Prostate gland (tissue), 2 donors: ENCODE measurements at places on chromosomes 5 and 9.

- no peaks in the 10 kb centered on the region for H3K27me3 ChIP-seq
- no peak overlapping the region for H3K27ac ChIP-seq
- no peak for DNase-seq
Observed at GRCh38 chr9:129555512-129556215, 65.2 kb downstream of the C9orf50 start.

DNA sequence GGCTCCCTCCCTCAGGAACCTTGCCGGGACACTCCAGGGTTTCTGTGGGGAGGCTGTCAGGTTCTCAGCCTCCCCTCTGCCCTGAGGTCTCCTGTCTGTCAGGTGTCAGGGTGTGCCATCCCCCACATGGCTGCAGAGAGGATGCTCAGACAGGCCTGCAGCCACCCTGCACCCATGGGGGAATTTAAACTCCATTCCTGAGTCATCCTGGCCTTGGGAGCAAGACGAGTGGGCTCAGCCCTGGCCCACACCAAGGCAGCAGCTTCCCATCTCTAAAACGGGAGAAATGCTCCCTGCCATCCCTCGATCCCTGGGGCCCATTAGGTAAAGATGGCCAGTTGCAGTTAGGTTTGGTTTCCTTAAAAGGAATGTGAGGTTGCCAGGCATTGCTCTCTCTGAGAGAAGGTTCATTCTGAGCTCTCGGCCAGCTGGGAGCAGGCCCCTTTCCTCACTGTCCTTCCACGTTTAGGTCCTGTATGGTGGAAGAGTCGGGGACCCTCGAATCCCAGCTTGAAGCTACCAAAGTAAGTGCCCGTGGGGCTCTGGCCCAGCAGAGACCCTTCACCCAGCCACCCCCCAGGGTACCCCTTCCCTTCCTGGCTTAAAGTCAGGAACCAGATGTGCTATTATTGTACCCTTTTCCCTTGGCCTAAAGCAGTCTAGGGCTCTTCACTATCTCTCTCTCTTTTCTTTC is 26.6 kb downstream of the DYNC2I2 start:
- no peak overlapping the region for H3K27ac ChIP-seq
- H3K27me3 ChIP-seq: no peaks in the 10 kb centered on the region
- H3K36me3 ChIP-seq: peaks cover 25% of the 10 kb centered on the region
- no peak overlapping the region for H3K4me3 ChIP-seq

GRCh38 chr9:123339666-123340510 is 16.1 kb upstream of the CRB2 start:
- H3K36me3 ChIP-seq: no peaks in the 10 kb centered on the region
- no peak overlapping the region for H3K27ac ChIP-seq
- H3K4me3 ChIP-seq: no peak overlapping the region

DNA sequence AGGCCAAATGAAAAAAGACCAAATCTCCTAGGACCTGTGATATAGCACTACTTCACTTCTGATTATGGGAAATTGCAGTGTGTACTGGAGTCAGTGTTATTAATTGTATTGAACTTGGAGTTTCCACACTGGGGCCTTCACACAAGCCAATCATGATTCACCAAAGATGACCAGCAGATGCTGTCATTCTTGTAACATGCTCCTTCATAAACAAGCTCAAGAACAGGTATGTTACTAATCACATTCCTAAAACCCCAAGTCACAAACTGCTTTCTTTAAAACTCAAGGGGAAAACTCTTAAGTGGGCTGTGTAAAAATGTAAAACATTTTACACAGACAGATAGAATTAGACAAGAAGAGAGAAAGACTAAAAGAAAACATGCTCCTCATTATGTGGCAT is 5.6 kb downstream of the KLHL3 start:
- no peak overlapping the region for H3K4me3 ChIP-seq
- no peaks in the 10 kb centered on the region for H3K27me3 ChIP-seq
- no peak overlapping the region for H3K27ac ChIP-seq
- H3K4me1 ChIP-seq: no peaks in the 10 kb centered on the region
- no peaks in the 10 kb centered on the region for H3K36me3 ChIP-seq

GRCh38 chr5:151627650-151628049 is 36.5 kb upstream of the FAT2 start:
- DNase-seq: no peak
- H3K27me3 ChIP-seq: no peaks in the 10 kb centered on the region
- no peak overlapping the region for H3K27ac ChIP-seq
- no peaks in the 10 kb centered on the region for H3K36me3 ChIP-seq
- no peak overlapping the region for H3K4me3 ChIP-seq

- no peak overlapping the region for H3K27ac ChIP-seq
- H3K36me3 ChIP-seq: no peaks in the 10 kb centered on the region
- no peaks in the 10 kb centered on the region for H3K4me1 ChIP-seq
- H3K4me3 ChIP-seq: no peak overlapping the region
- no peak for DNase-seq
Observed at GRCh38 chr5:113652161-113652560, 138.7 kb downstream of the YTHDC2 start.

DNA sequence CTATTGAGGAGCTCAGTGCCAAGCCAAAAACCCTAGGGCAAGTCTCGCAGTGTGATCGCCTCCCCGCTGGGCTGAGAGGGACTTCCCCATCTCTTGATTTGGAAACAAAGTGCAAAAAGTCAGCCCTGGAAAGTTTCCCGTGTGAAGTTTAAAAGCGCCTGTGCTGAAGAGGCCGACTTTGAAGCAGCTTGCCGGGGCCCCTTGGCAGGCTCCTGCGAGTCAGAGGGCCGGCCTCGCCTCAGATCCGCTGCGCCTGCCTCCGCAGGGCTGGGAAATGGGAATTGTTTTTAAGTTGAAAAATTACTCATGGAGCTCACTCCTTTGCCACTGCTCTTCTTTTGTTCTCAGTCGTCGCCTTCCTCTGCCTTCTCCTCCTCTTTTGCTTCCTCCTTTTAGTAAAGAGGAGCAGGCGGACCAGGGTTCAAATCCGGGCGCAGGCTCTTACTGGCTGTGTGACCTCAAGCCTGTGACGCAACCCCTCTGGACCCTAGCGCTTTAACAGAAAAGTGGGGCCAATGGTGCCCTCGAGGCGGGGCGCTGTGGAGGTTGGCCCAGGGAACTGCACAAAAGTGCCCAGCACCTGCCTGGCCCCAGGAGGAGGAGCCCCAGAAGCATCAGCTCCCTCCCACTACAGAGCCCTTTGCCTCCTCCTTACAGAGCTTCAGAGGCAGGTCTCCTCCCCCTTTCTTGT is 14.7 kb upstream of the LHX2 start:
- no peaks in the 10 kb centered on the region for H3K4me1 ChIP-seq
- H3K27me3 ChIP-seq: peaks cover 40% of the 10 kb centered on the region
- no peak overlapping the region for H3K4me3 ChIP-seq

- no peak for DNase-seq
- H3K36me3 ChIP-seq: no peaks in the 10 kb centered on the region
- H3K4me3 ChIP-seq: no peak overlapping the region
- H3K4me1 ChIP-seq: no peaks in the 10 kb centered on the region
Observed at GRCh38 chr9:14891332-14891731, 18.9 kb downstream of the FREM1 start.

DNA sequence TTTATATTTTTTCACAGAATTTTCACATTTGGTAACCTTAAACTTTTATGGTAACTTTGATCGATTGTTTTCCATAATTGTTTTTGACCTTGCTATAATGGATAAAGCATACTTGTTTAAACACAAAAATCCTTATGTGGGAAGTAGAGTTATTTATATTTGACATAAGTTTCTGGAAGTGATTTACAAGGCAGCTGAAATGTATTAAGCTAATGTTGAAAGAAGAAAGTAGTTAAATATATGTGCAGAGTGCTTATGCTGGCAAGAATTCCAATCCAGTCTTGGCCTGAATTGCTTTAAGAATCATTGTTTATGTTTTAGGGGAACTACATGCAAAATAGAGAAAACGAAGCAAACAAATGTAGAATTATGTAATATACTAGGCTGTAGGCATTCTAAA is 763.6 kb downstream of the TAF11L14 start:
- no peak overlapping the region for H3K4me3 ChIP-seq
- DNase-seq: no peak
- no peaks in the 10 kb centered on the region for H3K36me3 ChIP-seq
- no peaks in the 10 kb centered on the region for H3K27me3 ChIP-seq
- no peaks in the 10 kb centered on the region for H3K4me1 ChIP-seq

DNA sequence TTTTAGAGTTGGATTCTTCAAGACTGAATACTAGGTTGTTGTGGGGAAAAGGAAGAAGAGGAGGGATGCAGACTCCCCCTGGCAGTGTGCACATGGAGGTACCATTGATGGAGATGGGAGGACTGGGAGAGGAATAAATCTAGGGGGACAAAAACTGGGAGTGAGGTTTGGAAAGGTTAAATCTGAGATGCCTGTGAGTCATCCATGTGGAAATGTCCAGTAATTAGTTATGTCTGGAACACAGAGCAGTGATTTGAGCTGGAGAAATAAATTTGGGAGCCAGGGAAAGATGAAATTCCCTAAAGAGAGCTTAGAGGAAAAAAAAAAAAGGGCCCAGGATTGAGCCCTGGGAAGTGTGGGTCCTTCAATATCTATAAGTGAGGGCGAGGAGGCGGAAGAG is 8.0 kb upstream of the CCIN start:
- DNase-seq: no peak
- H3K36me3 ChIP-seq: no peaks in the 10 kb centered on the region
- H3K4me3 ChIP-seq: no peak overlapping the region
- no peak overlapping the region for H3K27ac ChIP-seq

DNA sequence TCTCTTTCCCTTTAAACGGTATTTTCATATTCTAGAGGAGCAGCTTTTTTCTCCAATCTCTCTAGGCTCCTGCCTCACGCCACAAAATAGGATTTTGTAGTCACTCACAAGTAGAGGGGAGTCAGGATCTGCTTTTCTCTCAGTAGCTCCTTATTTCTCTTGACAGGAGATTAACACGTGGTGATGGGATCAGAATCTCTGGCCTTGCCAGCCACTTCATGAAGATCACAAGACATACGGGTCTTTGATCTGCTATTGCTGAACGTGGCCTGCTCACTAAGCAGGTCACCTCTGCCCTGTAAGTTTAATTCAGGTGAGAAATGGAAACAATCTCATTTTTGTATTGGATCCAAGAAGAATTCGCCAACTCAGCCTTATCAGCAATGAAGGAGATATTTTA is 257.5 kb downstream of the DIRAS2 start:
- no peak overlapping the region for H3K27ac ChIP-seq
- H3K27me3 ChIP-seq: no peaks in the 10 kb centered on the region
- H3K4me3 ChIP-seq: no peak overlapping the region
- no peak for DNase-seq

- no peak overlapping the region for H3K27ac ChIP-seq
- no peak for DNase-seq
- H3K4me3 ChIP-seq: no peak overlapping the region
- H3K36me3 ChIP-seq: no peaks in the 10 kb centered on the region
- H3K4me1 ChIP-seq: no peaks in the 10 kb centered on the region
Observed at GRCh38 chr9:91557327-91557726, 133.7 kb upstream of the NFIL3 start.

GRCh38 chr5:112208699-112209615 is 210.1 kb downstream of the EPB41L4A start:
- no peaks in the 10 kb centered on the region for H3K4me1 ChIP-seq
- no peak overlapping the region for H3K4me3 ChIP-seq
- no peak overlapping the region for H3K27ac ChIP-seq

DNA sequence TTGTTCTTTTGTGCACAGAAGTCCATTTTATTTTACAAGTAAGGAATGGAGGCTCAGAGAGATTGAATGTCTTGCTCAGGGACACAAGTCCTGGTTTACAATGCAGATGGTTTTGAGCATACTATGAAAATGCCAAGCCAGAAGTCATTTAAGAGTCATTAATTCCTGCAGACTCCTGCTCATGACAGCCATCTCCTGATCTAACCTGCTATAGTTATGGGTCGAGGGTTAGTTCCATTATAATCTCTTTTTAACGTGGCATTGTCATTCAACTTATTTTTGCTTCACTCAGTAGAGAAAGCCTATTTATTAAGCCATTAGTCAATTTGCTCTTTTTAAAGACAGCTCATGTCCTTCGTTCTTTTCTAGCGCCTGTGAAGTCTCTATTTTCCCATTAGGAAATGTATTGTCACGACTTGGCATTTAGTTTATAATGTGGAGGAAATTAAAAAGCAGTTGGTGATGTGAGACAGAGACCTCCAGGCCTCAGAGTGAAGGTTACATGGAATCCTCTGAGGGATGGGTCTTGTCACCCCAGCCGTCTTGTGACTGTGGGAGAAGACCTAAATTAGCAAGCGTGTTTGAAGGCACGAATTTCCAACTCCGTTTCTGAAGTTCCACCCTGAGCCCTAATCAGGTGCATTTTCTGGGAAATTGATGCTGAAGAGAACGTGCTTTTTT is 84.1 kb downstream of the ACTBL2 start:
- H3K4me1 ChIP-seq: no peaks in the 10 kb centered on the region
- H3K27ac ChIP-seq: no peak overlapping the region
- H3K36me3 ChIP-seq: no peaks in the 10 kb centered on the region

GRCh38 chr9:98967257-98967656 is 23.6 kb downstream of the COL15A1 start:
- H3K36me3 ChIP-seq: no peaks in the 10 kb centered on the region
- DNase-seq: no peak
- no peaks in the 10 kb centered on the region for H3K27me3 ChIP-seq

DNA sequence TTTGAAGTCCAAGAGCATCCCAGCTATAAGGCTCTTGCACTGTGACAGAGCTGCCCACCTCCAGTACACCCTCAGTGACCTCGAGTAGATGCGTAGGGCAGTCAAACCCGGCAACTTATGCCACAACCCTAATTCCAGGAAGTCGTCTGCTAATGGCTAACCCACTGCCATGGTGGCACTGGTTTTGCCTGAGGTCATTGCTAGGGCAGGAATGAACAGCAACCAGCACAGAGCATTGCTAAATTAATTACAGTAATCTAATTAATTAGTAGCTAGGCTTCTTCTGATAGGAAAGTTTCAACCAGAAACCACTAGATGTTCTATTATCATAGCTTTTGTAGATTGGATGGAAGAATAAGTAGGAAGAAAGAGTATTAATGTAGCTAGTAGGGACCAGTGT is 122.8 kb downstream of the DPYSL3 start:
- H3K4me1 ChIP-seq: no peaks in the 10 kb centered on the region
- no peak for DNase-seq
- no peak overlapping the region for H3K4me3 ChIP-seq
- H3K27ac ChIP-seq: no peak overlapping the region

DNA sequence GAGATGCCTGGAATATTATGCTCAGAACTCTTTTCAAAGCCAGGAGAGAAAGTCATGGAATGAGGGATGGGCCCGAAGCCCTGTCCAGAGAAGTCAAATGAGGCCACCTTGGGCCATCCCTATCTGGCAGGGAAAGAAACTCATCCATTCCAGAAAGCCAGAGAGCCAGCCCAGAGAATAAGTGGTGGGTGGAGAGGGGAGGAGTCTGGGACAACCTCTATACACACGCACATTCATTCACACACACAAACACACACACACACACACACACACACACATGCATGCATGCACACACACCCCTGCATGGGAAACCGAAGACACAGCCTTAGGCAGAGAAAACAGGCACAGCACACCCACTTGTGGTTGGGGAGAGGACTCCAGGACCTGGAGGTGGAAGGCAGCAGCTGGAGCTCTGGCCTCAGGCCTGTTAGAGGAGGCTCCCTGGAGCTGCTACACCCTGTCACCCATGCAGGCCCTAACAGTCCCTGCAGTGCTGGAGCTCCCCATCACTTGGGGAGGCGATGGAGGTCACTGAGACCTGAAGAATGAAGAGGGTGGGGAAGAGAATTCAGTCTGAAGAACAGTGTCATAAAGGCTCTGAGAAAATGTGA is 38.0 kb downstream of the TGFBI start:
- H3K27ac ChIP-seq: no peak overlapping the region
- no peaks in the 10 kb centered on the region for H3K27me3 ChIP-seq
- no peaks in the 10 kb centered on the region for H3K36me3 ChIP-seq
